ENCODE measurements at places on chromosomes 13 and 19.
A peak's percentile ranks its signal among the peaks of the same experiment; 100 is the strongest.

- DNase-seq = peak; percentile 59
These were observed 64.2 kb upstream of the UQCRFS1 start for GRCh38 chr19:29277102-29277501.

DNA sequence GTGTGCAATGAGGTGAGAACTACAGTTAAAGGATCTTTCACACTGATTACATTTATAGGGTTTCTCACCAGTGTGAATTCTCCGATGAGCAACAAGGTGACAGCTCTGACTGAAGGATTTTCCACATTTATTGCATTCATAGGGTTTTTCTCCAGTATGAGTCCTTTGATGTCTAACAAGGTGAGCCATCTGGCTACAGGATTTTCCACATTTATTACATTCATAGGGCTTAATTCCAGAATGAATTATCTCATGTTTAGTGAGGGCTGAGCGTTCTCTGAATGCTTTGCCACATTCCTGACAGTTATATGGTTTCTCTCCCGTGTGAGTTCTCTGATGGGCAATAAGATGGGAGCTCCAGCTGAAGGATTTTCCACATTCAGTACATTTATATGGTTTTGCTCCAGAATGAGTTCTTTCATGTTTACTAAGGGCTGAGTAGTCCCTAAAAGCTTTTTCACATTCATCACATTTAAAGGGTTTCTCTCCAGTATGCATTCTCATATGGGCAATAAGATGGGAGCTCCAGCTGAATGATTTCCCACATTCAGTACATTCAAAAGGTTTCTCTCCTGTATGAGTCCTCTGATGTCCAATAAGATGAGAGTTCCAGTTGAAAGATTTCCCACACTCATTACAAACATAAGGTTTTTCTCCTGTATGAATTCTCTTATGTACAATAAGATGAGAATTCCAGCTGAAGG, 4.4 kb upstream of the C19orf18 start:
- DNase-seq = no peak

- no peak for DNase-seq
These were observed 17.1 kb downstream of the NUMBL start for GRCh38 chr19:40673397-40673796.

GRCh38 chr13:28586439-28587173, 72.3 kb upstream of the POMP start:
- no peak for DNase-seq

DNA sequence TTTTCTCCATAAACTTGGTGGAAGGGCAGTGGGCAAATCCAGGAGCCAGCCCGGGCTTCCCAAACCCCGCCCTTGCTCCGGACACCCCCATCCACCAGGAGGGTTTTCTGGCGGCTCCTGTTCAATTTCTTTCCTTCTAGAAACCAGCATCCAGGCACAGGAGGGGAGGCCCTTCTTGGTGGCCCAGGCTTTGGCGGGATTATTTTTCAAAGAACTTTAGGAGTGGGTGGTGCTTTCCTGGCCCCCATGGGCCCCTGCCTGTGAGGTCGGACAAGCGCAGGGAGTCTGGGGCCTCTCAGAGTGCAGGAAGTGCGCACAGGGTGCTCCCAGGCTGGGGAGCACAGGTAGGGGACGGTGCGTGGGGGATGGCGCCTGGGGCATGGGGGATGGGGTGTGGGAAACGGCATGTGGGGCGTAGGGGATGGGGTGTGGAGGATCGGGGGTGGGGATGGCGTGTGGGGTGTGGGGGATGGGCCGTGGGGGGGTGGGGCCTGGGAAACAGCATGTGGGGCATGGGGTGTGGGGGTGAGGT, 396 bp downstream of the F7 start:
- DNase-seq = no peak

DNA sequence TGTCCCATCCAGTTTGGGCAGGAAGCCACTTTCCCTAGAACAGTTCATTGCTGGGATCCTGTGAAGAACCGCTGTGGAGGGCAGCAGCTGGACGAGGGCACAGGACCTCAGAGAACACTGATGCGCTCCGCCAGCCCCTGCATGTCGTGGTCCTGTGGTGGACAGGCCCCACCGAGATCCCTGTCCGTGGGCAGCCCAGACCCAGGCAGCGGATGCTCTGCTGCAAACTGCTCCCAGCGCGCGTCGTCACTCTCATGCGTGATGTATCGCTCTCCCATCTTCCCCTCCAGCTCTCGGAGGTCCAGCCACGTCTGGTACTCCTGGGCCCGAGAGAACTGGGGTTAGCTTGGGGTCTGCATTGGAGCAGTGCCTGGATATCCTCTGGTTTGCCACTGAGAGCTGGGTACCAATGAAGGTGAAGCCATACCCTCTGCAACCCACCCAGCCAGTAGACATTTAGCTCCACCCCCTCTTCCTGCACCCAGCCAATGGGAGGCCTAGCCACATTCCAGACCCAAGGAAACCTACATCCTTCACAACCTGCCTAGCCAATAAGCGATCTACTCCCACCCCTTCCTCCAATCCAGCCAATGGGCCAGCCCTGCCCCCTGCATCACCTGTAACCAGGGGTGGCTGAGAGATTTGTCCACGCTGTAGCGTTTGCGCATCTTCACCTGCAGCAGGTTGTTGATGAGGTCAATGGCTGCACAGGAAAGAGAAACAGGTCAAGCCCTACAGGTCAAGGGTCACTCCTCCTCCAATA, 13.6 kb upstream of the DACT3 start:
- no peak for DNase-seq

All from CD4-positive, alpha-beta T cell treated with Interferon gamma for 1 hour (primary cell).